ENCODE measurements at places on chromosomes 13 and 19. TPM values are rescaled to one million over a fixed set of nuclear protein-coding genes. Genes with fewer than 3 reads are reported as not detected.

- DNase-seq = no peak
These were observed 80.6 kb upstream of the SIAH3 start for GRCh38 chr13:45932172-45932571.

CEACAM1 gene
- total RNA-seq = not detected

DNA sequence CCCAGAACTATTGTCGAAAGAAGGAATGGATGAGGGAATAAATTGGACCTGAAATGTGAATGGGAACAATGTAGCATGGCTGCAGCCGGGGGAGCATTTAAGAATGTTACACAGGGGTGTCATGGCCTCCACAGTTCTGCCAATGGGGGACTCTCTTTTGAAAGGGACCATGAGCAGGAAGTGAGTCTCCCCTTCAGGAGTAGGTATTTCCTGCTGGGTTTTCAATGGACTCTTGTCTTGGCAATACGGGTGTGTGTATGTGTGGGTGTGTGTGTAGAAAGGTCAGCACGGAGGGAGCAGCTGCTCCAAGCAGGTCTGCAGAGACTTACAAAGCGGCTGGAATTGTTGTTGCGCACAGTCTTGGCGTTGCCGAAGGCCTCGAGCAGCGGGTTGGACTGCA, 24.4 kb downstream of the MYO1F start:
- peak; percentile 27 for DNase-seq

DNA sequence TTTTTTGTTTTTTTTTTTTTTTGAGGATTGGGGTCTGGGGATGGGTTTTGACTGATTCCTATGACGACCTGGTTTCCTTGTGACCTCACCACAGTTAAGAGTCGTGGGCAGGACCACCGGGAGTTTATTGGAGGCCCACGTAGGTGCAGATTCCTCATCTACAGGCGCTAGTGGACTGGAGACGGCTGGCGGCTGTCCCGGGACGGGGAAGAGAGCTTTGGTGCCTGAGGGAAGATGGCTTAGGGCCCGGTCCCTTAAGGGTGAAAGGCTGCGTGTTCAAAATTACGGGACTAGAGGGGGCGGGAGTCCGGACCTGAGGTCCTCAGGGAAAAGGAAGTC, 682 bp upstream of the TEAD2 start:
- DNase-seq = no peak

RASIP1 gene
- total RNA-seq = 0.16 TPM

Measured in fibroblast of the aortic adventitia (primary cell).